ENCODE measurements at places on chromosomes 16 and 17.
A peak's percentile ranks its signal among the peaks of the same experiment; 100 is the strongest.

- no peak for DNase-seq
Measured at GRCh38 chr16:12300490-12300889, 324.0 kb downstream of the SNX29 start.

DNA sequence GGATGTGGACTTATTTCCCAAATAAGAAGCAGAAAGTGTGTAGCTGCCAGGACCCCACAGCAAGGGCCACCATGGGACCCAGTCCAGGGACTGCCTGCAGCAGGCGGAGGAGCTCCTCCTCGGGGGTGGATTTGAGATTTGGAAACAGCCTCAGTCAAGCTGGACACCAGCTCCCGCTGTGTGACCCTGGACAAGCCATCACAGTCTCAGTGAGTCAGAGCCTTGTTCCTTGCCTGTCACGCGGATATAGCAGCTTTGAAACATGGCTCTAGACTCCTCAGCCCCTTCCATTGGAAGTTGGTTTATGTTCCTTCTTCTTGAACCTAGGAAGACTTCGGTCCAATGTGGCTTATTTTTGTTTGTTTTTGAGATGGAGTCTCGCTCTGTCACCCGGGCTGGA, 12.5 kb upstream of the DPEP1 start:
- peak; percentile 36 for DNase-seq

DNA sequence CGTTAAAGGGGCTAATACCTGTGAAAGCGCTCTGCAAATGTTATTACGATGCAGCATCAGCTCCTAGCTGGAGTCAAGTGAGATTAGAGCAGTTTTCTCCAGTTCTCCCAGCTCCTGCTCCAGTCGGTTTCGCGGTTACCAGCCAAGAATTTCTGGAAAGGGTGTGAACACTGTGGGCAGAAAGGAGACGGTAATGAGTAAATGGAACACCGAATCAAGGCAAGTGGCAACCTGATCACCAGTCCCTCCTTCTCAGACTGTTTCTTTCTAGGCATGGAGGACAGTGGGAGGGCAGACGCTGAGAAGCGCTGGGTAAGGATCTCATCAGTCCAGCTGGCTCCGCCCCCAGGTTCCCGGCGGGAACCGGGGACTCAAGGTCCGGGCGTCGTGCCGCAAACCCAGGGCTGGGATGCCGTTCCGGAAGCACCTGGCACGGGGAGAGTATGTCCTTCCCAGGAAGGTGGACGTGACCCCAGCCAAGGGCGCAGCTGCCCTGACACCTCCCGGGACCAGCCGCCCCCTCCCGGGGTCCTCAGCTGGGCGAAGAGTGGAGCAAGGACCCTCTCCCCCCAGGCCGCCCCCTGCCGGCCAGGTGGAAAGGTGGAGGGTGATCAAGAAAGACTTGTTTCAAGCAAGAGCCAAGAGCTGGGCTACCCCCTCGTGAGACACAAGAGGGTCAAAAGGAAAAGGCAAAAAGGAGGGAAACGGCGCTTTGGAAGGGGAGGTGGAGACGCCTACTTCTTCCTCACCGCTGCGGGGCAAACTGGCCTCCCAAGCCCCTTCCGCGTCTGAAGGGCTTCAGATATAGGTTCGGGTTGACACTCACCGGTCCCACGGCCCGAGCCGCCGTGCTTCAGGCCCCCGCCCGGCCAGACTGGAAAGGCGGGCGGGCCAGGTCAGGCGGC, 481 bp downstream of the MYO19 start:
- peak; percentile 64 for DNase-seq

DNA sequence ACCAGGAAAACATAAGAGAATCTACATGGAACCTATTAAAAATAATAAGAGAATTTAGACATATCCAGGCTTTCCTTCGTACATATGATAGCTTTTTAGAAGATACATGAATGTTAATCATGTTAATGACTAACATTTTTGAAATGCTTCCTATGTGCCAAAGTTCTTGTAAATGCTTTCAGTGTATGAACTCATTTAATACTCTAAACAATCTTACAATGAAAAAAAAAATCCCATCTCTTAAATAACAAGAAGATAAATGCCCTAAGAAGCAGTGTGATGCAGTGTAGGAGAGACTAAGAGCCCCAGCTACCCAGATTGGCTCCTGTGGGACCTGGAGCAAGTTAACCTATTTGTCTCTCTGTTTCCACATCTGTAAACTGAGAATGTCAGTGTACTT, 220.4 kb upstream of the MYOCD start:
- peak; percentile 62 for DNase-seq

DNA sequence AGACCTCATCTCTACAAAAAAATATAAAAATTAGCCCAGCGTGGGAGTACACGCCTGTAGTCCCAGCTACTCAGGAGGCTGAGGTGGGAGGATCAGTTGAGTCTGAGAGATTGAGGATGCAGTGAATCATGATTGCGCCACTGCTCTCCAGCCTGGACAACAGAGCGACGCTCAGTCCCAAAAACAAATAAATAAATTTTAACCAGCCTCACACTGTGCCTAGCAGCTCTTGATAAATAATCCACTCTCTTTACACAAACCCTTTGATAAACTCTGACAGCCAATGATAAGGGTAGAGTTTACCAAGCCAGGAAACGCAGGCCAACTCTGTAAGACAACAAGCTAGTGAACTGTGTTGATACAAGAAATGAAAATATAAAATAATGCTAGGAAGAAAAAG, 32.7 kb downstream of the LITAF start:
- DNase-seq = no peak

DNA sequence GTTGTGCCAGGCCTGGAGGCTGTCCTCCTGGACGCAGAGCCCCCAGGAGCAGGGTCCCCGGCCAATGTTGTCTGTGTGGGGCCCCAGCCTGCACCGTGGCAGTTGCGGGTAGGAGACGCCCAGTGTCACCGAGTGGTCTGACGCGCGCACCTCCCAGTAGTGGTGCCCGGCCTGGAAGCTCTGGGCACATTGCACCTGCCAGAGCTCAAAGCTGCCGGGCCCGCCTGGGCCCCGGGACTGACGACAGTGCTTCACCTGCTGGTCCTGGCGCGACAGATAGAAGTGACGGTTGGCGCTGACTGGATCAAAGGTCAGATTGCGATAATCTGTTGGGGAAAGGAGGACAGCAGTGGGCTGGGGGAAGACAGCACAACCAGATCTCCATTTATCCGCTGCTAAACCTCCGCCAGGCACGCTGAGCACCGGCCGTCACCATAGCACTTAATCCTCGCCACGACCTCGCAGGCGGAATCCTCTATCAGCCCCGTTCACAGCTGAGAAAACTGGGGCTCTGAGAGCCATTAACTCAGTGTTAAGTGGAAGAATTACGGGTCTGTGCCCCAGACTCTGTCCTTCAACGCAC, 5.6 kb downstream of the TRIM65 start:
- no peak for DNase-seq

DNA sequence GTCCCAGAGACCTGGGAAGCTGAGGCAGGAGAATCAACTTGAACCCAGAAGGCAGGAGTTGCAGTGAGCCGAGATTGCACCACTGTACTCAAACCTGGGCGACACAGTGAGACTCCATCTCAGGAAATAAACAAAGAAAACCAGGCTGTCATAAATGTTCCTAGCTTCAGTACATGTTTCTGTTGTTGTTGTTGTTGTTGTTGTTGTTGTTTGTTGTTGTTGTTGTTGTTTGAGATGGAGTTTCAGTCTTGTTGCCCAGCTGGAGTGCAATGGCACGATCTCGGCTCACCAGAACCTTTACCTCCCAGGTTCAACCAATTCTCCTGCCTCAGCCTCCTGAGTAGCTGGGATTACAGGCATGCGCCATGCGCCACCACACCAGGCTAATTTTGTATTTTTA, 452.5 kb downstream of the HS3ST3B1 start:
- no peak for DNase-seq

GRCh38 chr17:3887394-3887793, 5.5 kb downstream of the CAMKK1 start:
- DNase-seq = no peak

DNA sequence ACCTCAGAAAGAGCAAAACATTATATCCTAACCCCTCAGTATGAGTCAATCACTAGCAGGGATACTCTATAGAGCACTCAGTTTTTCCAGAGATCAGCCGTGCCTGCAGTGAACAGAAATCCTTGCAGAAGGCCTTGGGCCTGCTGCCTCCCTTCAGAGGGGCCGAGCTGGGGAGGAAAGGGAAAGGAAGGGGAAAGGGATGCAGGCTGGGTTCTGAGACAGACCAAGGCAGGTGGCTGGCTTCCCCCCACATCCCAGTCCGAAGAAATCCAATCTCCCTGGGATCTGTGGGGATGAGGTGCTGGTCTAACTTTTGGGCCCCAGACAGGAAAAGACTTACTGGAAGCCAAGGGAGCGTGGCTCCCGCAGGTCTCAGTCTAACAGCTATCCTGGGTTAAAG, 25.3 kb downstream of the SRL start:
- DNase-seq = no peak

DNA sequence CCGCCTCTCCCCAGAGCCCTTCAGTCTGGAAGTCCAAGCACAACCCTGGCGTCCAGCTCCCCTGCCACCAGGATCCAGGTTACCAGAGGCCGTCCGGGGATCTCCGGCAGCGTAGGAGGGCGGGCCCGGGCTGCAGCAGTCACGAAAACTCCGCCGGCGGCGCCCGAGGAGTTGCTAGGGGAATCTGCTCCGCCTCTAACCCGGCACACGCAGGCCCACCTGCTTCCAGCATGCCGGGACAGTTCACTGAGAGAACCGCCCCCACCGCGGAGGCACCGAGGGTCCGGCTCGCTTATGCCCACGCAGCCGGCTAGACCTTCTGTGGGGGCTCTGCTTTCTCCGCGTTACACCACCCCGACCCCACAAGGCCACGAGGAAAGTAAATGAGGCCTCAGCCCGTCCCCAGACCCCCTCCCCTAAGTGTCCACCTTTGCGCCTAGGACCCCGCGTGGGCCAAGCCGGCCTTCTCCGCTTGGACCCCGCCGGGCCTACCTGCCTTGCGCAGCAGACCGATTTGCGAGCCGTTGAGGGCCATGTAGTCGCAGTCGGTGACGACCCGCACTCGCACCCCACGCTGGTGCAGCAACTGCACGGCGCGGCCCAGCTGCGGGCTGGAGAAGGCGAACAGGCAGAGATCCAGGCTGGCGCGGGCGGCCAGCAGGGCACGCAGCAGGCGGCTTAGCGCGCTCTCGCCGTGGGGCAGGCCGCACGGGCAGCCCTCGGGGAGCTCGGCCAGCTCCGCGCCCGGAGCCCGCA, 587 bp downstream of the PLD6 start:
- DNase-seq = peak; percentile 55

- DNase-seq = no peak
Measured at GRCh38 chr17:49566668-49567071, 9.0 kb upstream of the NXPH3 start.

DNA sequence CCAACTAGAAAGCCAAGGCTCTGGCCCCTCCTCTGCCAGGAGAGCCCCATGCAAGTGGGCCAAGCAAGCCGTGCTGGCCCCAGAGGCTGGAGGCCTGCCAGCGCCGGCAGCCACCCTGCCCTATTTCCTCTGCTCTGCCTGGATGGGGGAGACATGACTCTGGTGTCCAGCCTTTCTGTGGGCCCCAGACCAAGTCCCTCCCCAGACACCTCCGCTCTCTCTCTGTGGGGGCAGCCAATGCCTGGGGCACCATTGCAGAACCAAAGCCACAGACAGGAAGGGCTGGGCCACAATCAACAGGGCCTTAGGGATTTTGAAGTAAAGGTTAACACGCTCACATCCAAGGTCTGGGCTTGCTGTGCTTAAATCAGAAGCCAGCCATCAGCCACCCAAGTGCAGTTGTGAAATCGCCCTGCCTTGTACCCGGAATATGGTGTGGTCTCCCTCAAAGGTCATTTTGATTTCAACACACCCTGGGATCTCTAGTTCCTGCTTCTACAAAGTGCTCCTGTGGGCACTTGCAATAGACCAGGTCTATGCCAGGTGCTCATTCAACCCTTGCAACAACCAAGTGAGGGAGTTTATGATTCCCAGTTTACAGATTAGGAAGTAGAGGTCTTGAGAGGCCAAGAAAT, 63.5 kb upstream of the TEX2 start:
- DNase-seq = peak; percentile 62

GRCh38 chr16:85303354-85303883, 191.1 kb upstream of the CIBAR2 start:
- DNase-seq = no peak

GRCh38 chr16:12439399-12440227, 364.1 kb downstream of the CPPED1 start:
- no peak for DNase-seq

DNA sequence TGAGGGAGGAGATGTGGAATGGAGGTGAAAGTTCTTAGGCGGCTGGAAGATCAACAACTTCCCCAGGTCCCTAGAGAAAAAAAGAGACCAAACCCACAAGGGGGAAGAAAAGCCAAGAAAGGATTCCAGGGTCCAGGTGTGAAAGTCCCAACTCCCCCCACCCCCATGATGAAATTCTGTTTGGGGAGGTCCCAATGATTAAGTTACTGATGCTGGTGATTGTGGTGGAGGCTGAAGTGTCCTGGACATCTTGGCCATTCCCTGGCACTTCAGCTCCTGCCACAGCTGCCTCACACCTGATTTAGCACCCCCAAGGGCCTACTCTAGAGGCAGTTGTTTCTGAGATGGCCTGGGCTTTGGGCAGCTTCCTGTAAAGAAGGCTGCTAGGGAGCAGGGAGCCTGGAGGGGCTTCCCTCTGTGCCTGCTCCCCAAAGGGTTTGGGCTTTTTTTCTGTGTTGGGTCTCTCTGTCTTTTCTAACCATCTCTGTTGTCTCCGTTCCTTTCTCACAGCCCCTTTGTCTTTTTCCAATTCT, 13.1 kb downstream of the HOXB4 start:
- DNase-seq = no peak

DNA sequence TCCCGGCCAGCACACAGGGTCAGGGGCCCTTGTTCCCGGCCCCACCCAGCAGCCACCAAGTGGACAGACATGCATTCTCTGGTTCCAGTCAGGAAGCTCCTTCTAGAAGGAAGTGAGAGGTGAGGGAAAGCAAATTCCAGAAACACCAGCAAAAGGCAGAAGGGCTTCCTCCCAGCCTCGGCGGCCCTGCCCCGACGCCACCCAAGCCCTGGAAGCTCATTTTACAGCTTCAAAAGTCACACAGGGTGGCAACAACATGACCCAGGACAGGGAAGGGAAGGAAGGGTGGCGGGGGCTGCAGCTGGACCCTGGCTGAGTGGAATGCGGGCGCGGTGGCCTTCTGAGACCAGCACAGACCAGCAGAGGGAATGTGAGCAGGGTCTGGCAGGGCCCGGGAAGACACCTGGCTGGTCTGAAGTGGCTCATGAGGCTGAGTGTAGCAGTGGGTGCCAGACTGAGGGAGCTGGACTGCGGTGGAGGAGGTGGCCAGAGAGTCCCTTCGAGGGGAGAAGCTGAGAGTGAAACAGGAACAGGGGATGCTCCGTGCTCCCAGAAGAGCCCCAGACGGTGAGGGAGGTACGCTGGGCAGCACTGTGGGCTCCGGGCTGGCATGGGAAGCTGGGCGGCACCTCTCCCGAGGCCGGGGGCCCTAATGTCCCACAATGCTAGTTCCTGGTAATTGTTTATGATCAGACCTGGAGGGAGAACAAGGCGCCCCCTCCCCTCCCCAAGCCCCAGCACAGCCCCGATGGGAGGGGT, 1.9 kb upstream of the UNC13D start:
- DNase-seq = no peak

- DNase-seq = peak; percentile 54
Measured at GRCh38 chr17:71649941-71650350, 470.9 kb upstream of the SOX9 start.
